Karpas-422 (cell line): ENCODE measurements at places on chromosomes 12 and 14. TPM values are rescaled to one million over a fixed set of nuclear protein-coding genes. Genes with fewer than 3 reads are reported as not detected.

The E2F7 gene
- total RNA-seq: 0.83 and 2.0 TPM in 2 replicates

The GDF3 gene
- not detected in 2 replicates for total RNA-seq

The PPP1R36 gene
- 0.18 and 1.7 TPM in 2 replicates for total RNA-seq

DNA sequence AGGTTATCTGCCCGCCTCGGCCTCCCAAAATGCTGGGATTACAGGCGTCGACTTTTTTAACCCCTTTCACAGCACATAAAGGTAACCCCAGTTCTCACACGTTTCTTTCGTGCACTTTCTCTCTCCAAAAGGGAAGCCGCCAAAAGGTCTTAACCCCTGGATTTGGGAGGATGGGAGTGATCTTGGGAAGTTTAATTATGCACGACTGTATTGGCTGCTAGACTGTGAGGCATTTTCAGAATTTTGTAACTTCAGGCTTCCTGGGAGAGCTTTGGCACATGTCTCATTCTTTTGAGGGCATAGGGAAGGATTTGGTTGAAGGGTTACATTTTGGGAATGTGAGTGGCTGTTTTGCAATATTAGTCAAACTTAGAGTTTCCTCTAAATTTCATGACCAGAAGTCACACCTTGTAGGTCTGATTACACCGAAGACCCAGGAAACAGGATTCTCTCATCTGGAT, 1.4 kb upstream of the SMARCC2 start:
- H3K4me1 ChIP-seq: peaks cover 43% of the 10 kb centered on the region
- peak overlapping the region; percentile 75 for H3K4me3 ChIP-seq
- H3K27me3 ChIP-seq: no peaks in the 10 kb centered on the region
- H3K27ac ChIP-seq: peak overlapping the region; percentile 66

DNA sequence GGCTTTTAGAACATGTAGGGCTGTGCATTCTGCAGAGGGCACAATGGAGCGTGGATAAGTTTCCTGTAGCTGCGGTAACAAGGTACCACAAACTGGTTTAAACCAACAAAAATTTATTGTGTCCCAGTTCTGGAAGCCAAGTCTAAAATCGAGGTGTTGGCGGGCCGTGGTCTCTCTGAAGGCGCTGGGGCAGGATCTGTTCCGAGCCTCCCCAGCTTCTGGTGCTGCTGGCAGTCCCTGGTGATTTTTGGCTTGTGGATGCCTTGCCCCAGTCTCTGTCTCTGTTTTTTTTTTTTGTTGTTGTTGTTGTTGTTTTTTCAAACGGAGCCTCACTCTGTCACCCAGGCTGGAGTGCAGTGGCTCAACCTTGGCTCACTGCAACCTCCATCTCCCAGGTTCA, 77.5 kb downstream of the ACACB start:
- no peak overlapping the region for H3K27ac ChIP-seq
- H3K27me3 ChIP-seq: no peaks in the 10 kb centered on the region
- no peak for DNase-seq
- H3K4me3 ChIP-seq: no peak overlapping the region
- H3K36me3 ChIP-seq: peaks cover 14% of the 10 kb centered on the region; the same call in 1 of the 2 replicates
- no peaks in the 10 kb centered on the region for H3K4me1 ChIP-seq

DNA sequence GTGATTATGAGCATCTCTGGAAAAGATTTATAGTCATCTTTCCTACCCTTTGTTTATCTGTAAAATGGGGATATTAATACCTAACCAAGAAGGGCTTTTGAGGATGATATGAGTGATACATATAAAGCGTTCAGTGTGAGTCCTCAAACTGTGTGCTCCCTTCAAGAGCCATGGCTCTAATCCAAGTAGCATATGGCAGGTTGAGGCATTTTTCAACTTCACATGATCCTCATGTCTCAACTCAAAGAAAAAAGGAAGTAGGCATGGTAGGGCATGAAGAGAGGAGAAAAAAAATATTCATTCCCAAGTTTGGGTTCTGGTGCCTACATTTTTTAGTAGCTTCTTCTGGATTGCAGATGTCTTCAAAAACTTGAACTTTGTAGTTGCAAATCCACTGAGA, 286.3 kb upstream of the ATP2B1 start:
- peaks cover 11% of the 10 kb centered on the region for H3K4me1 ChIP-seq
- H3K27me3 ChIP-seq: no peaks in the 10 kb centered on the region
- no peaks in the 10 kb centered on the region for H3K36me3 ChIP-seq
- DNase-seq: no peak
- no peak overlapping the region for H3K27ac ChIP-seq

GRCh38 chr14:63535918-63536317, 7.3 kb downstream of the PPP2R5E start:
- H3K27ac ChIP-seq: no peak overlapping the region
- peaks cover 67% of the 10 kb centered on the region for H3K36me3 ChIP-seq
- no peaks in the 10 kb centered on the region for H3K27me3 ChIP-seq
- no peak for DNase-seq
- H3K4me3 ChIP-seq: no peak overlapping the region
- peaks cover 2% of the 10 kb centered on the region for H3K4me1 ChIP-seq

DNA sequence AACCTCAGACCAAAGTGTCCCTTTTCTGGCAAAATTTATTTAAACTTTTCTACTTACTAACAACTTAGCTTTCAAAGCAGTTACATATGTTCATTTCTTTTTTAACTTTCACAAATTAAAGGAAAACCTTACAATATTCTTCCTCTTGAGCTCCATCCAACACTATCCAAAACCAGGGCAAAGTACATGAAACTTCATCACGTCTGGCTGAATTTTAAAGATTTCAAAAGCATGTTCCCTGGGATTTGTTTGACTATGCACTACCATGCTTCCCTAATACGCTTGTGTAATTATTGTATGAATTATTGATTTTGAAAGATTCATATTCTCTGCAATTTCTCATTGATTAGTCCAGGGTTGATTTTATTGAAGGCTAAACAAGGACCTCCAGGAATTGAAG, 343.1 kb upstream of the TMPO start:
- H3K4me1 ChIP-seq: no peaks in the 10 kb centered on the region
- H3K27me3 ChIP-seq: no peaks in the 10 kb centered on the region; the same call in 1 of the 2 replicates
- no peak overlapping the region for H3K4me3 ChIP-seq
- H3K27ac ChIP-seq: no peak overlapping the region
- no peak for DNase-seq
